ENCODE measurements at places on chromosomes 6 and 20.

DNA sequence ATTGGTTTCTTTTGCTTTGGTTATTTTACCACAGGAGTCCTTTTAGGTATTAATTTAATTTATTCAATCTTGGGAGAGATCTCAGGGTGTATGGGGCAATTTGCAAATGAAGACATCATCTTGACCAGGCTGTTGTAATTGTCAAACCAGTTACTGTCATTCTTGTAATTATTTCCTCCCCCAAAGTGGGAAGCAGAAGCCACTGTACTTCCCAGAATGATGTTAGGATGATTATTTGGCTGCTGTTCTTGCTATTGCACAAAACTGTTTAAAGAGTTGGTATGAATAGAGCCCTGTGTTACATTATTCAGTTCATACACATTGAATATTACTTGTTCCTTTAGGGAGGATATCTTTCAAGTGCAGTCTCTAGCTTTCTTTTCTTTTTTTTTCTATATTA, 1.7 kb downstream of the TAAR6 start:
- no peak for DNase-seq

- DNase-seq = no peak
These were observed 225.5 kb downstream of the SOD2 start for GRCh38 chr6:159467473-159468041.

GRCh38 chr6:43771210-43771857, 1.3 kb downstream of the VEGFA start:
- DNase-seq = peak; percentile 38

DNA sequence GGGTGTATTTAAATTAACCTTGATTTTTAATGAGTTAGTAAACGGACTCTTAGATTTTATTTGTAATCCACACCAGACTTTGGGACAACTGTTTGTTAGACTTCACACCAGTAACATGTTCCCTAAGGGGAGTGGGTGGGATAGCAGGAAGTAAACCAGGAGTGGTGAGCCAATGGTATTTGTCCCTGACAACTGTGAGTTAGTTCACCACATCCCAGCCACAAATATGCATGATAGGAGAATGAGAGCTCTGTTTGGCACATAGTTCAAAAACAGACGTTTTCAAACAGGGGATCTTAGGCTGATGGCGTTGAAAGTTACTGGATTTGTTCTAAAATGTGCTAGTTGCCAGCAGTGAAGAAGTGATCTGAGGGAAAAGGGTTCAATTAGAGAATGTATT, 18.7 kb upstream of the COL10A1 start:
- no peak for DNase-seq

GRCh38 chr20:44073675-44074071, 113.3 kb downstream of the JPH2 start:
- no peak for DNase-seq

DNA sequence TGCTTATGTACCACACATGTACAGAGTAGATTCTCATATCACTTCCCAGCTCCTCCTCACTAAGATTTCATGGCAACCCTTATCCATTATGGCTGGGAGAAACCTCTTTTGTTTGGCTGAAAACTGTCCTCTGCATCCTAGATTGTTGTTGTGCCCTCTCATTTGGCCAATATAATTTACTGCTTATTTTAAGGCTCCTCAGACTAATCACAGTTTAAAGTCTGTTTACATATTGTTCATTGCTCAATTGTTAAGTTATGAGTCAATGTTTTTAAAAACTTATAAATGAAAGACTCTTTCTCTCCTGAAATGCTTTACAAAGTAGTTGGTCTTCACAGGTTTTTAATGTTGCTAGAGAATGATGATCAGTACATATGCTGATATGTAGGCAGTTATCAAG, 57.3 kb downstream of the FAM83B start:
- DNase-seq = no peak

- DNase-seq = no peak
These were observed 52.2 kb downstream of the TGM2 start for GRCh38 chr20:38112930-38113294.

DNA sequence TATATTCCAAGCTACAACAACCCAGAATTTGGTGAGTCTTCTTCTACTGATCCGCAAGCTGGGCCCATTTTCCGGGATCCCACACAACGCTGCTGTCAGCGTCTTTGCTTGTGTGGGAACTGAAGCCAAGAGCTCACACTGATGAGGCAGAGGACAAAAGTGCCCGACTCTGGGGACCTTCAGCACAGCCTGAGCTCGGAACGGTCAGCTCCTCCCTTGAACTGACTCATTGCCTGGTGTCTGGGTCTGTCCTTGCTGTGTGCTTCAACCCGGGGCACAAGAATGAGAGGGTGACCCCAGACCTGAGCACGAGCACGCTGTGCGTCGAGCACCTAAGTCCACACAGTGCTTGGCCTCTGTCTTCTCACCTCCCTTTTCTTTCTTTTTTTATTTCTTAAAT, 33.5 kb downstream of the DACT2 start:
- no peak for DNase-seq

DNA sequence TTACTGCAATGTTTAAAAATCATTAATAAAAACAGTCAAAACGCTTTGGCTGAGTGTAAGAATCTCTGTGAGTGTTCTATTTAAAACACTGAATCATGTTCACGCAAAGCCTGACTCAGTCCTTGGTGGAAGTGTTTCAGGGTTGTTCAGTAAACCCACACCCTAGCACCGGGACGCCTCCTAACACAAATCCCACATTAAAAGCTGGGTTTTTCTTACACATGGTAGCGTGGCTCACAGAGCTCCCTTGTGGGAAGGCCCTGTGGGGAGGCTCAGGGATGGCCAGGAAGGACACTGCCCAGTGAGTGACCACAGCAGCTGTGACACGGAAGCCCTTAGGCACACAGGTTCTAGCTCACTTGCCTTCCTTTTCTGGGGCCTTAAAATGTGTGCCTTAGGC, 80.2 kb downstream of the GMPR start:
- peak; percentile 13 for DNase-seq

DNA sequence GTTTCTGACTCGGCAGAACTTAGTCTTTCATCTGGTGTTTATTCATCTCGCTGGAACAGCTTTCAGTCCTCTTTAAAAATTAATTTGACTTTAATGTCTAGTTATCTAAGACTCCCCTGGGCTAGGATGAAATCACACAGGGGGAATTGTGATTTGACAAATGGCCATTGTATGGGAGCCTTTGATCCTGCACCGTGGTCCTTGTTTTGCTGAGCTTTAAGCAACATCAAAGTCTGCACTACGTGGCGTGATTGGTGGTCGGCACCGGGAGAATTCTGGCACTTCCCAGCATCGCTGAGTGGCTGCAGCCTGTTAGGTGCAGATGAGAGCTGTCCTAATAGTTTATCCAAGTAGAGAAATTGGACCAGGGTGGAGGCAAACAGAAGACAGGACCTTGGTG, 146.9 kb downstream of the TBC1D7 start:
- DNase-seq = no peak

- DNase-seq = no peak
These were observed 4.4 kb downstream of the CST1 start for GRCh38 chr20:23746321-23746720.

DNA sequence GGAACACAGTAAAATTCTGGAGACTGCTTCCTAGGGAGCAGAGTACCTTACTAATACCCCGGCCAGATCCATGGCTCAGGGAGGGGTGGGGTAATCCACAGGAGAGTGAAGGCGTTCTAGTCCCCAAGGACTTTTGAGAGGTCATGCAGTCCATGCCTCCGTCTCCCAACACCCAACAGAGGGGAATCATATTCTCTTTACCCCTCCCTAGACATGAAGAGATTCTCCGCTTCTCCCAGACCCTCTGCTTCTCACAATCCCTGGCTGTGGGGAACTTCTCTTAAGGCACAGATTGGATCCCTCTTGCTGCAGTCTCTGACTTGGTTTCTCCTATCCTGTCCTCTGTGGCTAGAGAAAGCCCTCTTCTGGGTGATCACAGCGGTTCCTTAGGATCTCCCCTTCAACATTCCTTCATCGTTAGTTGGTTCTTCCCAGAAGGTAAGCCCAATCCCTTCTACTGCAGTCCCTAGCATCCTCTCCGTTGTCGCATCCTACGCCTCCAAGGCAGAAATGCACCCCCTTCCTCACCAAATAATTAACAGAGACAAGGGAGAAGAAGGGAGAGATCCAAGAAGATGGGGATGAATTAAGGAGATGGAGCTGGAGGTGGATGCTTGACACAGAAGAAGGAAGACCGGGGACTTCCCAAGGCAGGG, 562 bp downstream of the GGT7 start:
- no peak for DNase-seq

GRCh38 chr6:160678230-160678629, 14.2 kb upstream of the LPA start:
- no peak for DNase-seq

- no peak for DNase-seq
These were observed 127.9 kb downstream of the NRN1 start for GRCh38 chr6:5878792-5879191.

DNA sequence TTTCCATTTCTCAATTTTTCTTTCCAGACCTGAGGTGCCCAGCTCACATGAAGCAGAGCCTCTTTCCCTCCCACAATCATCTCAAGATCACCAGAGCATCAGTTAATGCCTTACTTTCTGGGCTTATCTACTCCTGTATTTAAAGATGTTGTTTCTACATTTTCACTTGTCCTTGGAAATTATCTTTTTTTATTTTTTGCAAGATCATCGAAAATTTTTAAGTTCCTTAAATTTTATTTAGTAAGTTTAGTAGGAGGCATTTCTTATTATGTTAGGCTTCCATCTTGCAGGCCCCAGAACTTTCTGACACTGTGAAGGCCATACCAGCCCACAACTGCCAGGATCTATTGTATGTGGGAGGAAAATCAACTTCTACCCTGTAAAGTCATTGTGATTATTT, 466.0 kb downstream of the PRKN start:
- DNase-seq = no peak

DNA sequence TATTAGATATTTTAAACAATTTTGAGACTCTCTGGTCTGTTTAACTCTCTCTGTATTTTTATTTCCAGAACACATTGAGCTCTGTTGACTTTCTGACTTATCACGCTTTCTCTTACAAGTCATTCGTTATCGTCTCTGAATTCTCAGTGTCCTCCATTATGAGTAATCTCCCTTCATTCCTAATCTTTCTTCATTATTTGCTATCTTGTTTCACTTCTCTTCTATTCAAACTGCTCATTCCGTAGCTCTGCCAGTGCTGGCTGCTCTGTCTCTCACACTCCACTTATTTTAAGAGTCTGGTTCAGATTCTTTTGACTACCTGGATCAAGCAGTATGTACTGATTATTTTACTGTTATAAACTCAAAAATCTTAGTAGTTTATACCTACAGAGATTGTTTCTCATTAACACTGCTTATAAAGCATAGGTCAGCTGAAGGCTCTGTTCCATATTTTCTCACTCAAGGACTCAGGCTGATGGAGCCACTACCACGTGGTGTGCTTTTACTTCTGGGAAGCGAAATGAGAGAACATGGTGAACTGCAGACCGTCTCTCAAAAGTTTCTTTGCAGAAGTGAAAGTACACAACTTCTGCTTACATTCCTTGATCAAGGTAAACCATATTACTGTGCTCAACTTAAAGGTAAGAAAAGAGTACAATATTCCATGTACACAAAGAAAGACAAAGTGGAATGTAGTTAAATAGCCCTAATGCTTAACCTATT, 485.2 kb downstream of the GRIK2 start:
- no peak for DNase-seq

DNA sequence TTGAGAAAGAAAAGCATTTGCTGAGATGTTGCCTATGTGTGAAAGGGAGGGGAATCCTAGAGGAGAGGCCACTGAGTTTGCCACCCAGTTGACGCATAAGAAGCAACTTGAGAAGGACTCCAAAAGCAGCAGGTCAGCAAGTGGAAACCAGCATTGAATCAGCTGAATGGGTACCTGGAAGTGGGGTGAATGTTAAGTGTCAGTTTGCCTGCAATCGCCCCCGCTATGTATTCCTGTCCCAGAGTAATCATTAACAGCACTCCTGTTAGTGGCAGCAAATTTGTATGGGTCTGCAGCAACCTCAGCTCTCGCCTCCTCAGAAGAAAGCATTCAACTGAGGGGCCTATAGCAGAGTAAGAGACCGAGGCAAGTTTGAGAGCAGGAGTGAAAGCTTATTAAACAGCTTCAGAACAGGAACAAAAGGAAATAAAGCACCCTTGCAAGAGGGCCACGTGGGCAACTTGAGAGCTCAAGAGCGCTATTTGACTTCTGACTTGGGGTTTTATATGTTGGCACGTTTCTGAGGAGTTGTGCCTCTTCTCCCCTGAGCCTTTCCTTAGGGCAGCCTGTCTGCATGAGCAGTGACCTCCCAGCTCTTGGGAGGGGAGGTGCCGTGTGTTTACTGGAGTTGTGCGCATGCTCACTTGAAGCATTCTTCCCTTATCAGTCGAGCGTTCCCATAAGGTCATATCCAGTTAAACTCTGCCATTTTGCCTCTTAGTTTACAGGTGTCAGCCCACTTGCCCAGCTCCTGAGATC, 122.6 kb upstream of the PHACTR1 start:
- no peak for DNase-seq

- no peak for DNase-seq
These were observed 169.1 kb upstream of the FUT9 start for GRCh38 chr6:95846652-95847051.

GRCh38 chr6:56682635-56683034, 39.9 kb upstream of the DST start:
- DNase-seq = no peak

GRCh38 chr20:20827992-20828597, 115.7 kb upstream of the RALGAPA2 start:
- no peak for DNase-seq

GRCh38 chr6:342832-343179, 48.7 kb upstream of the IRF4 start:
- no peak for DNase-seq

GRCh38 chr6:25384967-25385366, 105.8 kb downstream of the CARMIL1 start:
- DNase-seq = no peak

GRCh38 chr6:161444464-161444863, 170.6 kb upstream of the AGPAT4 start:
- DNase-seq = no peak

DNA sequence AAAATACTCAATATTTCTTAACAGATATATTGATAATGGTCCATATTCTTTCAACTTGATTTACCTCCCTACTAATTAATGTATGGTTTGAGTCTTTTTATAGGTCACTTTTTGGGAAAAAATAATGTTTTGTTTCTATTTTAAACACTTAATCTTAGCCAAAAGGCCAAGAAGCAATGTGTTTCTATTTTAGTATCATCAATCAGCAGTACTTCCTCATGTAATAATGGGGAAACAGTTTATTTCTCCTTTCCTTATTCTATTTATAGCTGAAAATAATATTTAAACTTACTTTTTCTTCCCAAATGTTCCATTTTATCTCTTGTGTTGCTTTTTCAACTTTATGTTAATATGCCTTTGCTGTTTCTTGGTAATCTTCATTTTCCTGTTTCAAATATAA, 295.1 kb downstream of the ALDH8A1 start:
- DNase-seq = no peak

- no peak for DNase-seq
These were observed 109.6 kb upstream of the CARMIL1 start for GRCh38 chr6:25169553-25169952.

- peak; percentile 70 for DNase-seq
These were observed 13.4 kb upstream of the FOXC1 start for GRCh38 chr6:1596088-1596852.

DNA sequence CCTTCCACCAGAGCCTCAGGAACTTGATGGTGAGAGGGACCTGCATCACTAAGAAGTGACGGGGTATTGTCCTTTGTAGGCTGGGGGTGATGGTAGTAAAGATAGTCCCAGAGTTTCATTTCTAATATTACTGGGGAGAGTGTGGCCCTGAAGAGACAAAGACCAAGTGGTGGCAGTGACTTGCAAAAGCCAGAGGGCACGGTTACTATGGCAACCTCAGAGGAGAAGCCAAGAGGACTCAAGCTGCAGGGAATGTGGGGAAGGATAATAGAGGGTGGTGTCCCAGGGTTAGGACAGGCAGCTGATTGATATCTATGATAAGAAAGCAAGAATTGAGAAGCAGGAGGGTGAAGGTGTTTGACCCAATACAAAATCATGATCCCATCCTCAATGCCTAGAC, 42.5 kb downstream of the HLA-G start:
- DNase-seq = no peak
